ENCODE measurements at places on chromosomes 4 and X.
A peak's percentile ranks its signal among the peaks of the same experiment; 100 is the strongest.

- no peak for DNase-seq
Measured at GRCh38 chr4:52842792-52843191, 19.3 kb upstream of the RASL11B start.

DNA sequence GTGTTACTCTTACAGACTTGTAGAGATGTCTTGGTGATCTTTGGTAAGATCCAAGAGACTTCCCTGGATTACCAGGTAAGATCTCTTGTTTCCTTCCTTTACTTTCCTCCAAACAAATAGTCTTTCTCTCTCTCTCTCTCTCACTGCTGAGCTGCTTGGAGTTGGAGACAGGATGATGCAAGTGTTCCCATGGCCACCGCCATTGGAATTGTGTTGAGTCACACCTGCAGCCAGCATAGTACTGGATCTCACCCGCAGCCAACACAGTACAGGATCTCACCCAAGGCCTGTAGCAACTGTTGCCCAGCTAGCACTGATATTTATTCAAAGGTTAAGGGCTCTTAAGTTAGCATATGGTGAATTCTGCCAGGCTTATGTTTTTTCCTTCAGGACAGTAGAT lies 1080.9 kb downstream of the FAT4 start:
- no peak for DNase-seq

- no peak for DNase-seq
Measured at GRCh38 chrX:48306175-48306574, 50.3 kb downstream of the SSX3 start.

- no peak for DNase-seq
Measured at GRCh38 chr4:6221851-6222760, 21.8 kb upstream of the JAKMIP1 start.

DNA sequence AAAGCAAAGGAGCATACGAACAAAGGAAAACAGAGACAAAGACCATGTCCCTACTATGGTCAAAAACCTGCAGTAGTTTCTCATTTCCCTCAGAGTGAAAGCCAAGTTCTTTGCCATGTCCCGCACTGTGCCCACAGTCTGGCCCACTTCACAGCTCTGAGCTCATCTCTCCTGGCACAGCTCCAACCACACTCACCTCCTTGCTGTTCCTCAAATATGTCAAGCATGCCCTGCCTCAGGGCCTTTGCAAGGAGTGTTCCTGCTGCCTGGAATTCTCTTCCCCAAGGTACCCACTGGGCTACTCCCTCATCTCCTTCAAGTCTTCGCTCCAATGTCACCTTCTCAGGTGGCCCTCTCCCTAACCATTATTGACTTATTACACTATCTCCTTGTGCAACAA lies 72.1 kb downstream of the COX18 start:
- no peak for DNase-seq

DNA sequence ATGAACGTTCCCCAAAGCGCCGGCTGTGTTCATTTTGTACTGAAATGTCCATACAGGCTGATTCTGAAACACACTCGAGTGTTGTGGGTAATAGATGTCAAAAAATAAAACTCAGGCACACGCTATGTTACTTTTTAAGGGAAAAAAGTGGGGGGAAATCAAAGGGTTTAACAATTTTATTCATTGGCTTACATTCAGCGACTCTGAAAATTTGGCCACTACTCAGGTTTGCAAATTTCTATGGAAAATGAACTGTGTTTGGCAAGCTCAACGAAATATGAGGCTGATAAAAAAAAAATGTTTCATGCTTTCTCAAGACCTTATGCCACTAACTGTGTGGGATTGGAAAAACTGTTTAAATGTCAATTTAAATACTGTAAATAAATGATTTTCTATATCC lies 18.5 kb downstream of the AMELX start:
- DNase-seq = no peak

- no peak for DNase-seq
Measured at GRCh38 chr4:43103048-43103447, 210.5 kb downstream of the GRXCR1 start.

- no peak for DNase-seq
Measured at GRCh38 chrX:11380187-11380844, 87.1 kb downstream of the AMELX start.

- DNase-seq = no peak
Measured at GRCh38 chr4:176149680-176150355, 45.6 kb downstream of the SPATA4 start.

GRCh38 chr4:3256230-3257102 lies 7.5 kb downstream of the MSANTD1 start:
- DNase-seq = no peak

DNA sequence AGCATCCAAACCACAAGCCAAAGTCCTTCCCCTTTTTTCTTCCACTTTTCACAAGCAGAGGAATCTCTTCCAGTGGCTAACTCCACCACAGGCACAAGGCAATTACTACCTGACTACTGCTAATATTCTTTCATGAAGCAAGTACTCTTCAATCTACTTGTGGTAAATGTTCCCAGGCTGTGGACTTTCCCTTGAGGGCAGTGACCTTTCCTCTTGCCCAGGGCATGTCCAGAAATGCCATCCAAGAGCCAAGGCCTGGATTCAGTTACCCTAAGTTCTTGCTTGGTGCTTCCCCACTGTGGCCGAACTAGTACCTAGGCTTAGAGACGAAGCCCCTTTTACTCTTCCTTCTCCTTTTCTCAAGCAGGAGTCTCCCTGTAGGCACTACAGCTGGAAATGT lies 400.7 kb downstream of the DCAF12L2 start:
- DNase-seq = no peak

DNA sequence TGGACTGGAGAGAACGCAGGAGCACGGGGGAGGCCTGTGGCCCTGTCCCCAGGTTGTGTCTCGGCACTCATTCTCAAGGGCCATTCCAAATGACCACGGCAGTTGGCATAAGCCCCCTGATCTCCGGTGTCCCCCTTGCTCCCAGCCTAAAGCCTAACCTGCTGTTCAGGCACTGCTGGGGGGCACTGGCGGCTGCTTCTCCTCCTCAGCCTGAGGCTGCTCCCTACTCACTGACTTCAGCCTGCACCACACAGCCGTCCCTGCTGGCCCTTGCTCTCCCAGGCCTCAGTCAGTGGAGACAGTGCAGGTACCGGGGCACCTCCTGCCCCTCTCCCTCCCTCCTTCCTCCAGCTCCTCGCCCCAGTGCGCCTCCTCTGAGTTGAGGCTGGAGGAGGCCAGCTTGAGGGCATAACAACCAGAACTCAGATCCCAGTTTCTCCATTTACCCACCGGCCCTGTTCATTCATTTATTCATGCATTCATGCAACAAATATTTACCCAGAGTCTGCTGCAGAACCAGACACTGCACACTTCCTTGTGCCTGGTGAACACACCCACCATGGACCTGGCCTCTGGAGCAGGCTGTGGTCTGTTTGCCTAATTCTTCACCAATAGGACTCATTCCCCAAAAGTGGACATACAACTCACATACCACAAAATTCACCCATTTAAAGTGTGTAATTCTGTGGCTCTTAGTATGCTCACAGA lies 65.0 kb downstream of the CPZ start:
- DNase-seq = no peak

DNA sequence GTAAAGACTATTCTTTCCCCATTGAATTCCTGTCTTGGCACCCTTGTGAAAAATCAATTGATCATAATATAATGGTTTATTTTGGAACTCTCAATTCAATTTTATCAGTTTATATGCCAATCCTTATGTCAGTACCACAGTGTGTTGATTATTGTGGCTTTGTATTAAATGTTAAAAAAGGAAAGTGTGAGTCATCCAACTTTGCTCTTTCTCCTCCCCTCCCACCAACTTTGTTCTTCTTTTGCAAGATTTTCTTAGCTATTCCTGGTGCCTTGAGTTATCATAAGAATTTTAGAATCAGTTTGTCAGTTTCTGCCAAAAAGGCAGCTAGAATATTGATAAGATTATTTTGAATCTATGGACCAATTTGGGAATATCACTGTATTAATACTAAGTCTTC lies 11.2 kb upstream of the RNF175 start:
- DNase-seq = no peak

- no peak for DNase-seq
Measured at GRCh38 chr4:20544645-20545044, 155.6 kb upstream of the PACRGL start.

DNA sequence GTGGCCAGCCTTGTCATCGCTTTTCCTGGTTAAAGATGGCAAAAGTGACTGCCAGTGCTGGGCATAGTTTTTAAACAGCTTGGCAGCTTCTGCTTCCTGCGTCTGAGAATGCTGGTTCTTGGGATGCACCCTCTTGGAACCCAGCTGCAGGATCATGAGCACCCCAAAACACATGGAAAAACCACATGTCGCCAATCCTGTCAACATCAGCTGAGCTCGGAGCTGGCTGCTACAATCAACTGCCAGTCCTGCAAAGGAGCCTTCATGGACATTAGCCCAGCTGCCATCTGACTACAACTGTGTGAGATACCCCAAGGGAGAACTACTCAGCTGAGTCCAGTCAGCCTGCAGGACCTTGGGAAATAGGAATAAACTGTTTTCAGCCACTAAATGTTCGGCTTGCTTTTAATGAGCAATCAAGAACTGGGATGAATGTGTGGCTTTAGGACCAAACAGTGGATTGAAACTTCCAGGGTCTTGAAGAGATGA lies 31.0 kb downstream of the OSTC start:
- no peak for DNase-seq

- no peak for DNase-seq
Measured at GRCh38 chr4:158644760-158645159, 26.9 kb downstream of the C4orf46 start.

GRCh38 chrX:13043138-13043537 lies 1.3 kb downstream of the FAM9C start:
- DNase-seq = no peak

GRCh38 chr4:25011135-25011866 lies 19.4 kb downstream of the LGI2 start:
- DNase-seq = no peak

DNA sequence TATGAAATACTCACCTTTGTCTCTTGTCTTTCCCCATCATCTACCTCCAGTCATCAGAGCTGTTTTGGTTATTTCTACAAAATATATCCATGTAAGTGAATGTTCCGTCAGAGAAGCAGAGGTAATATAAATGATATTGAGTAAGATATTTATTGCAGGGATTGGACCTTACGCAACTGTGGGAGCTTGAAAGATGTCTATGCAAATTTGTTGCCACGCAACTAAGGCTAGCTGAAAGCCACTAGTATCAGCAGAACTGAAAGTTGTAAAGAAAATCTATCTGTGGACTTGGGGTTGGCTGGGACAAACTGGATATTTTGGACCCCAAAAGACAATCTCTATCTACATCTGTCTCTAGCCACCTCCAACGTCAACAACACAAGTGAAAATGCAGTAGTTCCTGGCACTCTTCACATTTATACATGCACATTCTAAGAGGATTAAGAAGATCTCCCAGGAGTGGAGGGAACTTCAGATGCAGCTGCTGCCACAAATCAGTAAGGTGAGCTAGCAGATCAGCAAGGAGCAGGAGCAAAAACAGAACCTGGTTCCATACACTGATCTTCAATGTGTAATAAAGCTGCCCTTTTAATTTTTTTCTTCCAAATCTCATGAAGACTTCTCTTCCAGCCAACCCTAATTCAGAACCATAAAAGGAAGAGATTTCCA lies 8.5 kb upstream of the CCSER1 start:
- no peak for DNase-seq

- no peak for DNase-seq
Measured at GRCh38 chr4:53788011-53788410, 196.7 kb upstream of the LNX1 start.

DNA sequence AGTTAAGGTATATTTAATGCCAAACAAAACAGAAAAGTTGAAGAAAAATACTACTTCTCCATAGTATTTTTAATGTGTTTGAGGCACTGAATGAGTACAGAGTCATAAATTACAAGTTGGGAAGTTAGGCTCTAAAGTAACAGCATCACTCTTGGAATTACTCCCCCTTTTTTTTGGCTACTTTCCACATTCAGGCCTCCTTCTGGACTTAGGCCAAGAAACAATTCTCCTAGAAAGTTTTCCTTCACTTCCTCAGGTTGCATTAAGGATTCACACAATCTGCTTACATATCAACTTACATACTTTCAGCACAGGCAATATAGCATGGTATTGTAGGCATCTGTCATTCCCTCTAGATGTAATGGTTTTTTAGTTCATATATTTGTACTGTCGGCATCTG lies 52.1 kb downstream of the TMEM165 start:
- DNase-seq = no peak

DNA sequence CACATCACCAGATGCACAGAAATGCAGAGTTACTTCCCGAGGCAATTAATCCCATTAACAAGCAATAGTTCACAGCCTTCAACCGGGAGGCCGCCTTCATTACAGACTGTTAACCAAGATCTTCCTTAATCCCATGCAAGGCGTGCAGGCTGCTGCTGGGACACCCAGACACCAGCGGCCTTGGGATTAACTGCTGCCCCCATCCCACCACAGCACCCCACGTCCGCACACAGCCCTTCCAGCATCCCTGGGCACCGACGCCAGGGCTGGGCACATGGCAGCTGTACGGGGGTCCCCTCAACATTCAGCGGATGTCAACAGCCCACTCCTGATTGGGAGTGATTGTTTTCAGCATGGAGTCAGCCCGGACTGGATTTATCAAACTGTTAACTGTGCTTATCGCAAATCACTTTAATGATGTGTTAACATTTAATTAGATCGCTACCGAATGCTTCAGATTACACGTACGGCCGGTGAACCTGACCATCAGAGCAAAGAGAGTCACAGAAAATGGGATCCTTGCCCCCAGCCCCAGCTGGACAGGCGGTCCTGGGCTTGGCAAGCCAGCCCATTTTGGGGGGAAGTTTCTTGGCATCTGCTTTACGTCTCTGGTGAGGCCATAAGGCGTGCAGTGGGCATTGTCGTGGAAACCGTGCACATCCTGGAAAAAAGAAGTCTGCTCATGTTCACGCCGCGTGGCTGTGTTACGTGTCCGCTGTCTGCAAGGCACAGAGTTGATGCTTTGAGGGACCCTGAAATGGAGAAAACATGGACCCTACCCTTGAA lies 126.4 kb downstream of the HMX1 start:
- no peak for DNase-seq

- DNase-seq = peak; percentile 66
Measured at GRCh38 chrX:9677098-9677739, 88.4 kb downstream of the GPR143 start.

GRCh38 chrX:97132664-97133415 lies 249.1 kb downstream of the RPA4 start:
- DNase-seq = no peak

DNA sequence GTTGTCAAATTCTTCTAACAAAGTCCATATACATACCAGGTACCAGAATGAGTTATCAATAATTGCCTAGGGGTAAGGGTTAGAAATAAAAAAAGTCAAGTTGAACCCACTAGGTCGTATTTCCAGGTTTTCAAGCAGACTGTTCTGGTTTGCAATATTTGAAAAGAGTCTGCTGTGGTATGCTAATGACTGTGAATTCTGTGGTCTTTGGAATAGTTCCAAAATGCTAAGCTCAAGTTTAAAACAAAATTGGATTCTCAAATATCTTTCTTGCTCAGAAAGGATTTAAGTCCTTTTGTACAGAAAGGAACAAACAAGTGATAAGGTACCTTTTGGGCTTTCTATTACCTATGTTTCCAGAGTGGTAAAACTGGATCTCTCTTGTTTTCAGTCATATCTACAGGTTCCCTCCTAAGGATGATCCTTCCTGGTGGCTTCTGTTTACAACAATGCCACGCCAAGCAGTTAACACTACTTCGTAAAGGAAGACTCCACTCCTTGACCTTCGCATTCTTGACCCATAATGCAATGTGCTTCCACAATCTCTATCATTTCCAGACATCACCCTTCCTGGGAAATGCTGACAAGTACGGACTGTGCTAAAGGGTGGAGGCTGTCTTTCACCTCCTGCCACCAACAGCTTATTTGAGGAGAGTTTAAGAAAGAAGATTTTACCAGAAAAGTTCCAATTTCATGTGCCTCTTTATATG lies 531.7 kb upstream of the FTHL17 start:
- DNase-seq = no peak

GRCh38 chr4:72896515-72896914 lies 173.0 kb downstream of the COX18 start:
- no peak for DNase-seq

All from stimulated activated naive CD8-positive, alpha-beta T cell treated with anti-CD3 and anti-CD28 coated beads, Interleukin-15, amount 100 ng/mL, for 72 hours (primary cell).